ENCODE measurements at places on chromosomes 2 and 18.

GRCh38 chr2:204272089-204272488 lies 273.2 kb upstream of the PARD3B start:
- no peak for DNase-seq

- DNase-seq = no peak
These were observed 72.2 kb upstream of the CHRNA1 start for GRCh38 chr2:174836377-174836994.

- no peak for DNase-seq
These were observed 234.4 kb downstream of the LPIN1 start for GRCh38 chr2:11980809-11981208.

- DNase-seq = no peak
These were observed 287.4 kb downstream of the PRKCE start for GRCh38 chr2:45938649-45939511.

DNA sequence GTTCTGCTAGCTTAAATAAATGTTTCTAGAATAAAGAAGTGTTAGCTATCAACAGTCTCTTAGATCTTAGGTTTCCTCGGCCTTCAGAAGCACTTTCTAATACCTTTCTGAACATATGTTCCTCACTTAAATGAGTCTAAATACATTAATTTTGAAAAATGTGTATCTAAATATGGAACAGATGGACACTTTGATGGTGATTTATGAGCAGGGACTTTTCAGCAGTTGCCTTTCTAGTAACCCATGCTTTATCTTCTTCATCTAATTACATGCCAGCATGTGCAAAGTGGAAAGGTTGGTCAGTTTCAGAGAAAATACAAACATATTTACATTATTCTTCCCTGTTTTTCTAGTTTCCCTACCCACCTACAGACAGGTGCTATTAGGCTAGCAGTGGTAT lies 797.0 kb upstream of the CHAC2 start:
- no peak for DNase-seq

GRCh38 chr2:100814453-100814852 lies 5.5 kb upstream of the NPAS2 start:
- DNase-seq = no peak

DNA sequence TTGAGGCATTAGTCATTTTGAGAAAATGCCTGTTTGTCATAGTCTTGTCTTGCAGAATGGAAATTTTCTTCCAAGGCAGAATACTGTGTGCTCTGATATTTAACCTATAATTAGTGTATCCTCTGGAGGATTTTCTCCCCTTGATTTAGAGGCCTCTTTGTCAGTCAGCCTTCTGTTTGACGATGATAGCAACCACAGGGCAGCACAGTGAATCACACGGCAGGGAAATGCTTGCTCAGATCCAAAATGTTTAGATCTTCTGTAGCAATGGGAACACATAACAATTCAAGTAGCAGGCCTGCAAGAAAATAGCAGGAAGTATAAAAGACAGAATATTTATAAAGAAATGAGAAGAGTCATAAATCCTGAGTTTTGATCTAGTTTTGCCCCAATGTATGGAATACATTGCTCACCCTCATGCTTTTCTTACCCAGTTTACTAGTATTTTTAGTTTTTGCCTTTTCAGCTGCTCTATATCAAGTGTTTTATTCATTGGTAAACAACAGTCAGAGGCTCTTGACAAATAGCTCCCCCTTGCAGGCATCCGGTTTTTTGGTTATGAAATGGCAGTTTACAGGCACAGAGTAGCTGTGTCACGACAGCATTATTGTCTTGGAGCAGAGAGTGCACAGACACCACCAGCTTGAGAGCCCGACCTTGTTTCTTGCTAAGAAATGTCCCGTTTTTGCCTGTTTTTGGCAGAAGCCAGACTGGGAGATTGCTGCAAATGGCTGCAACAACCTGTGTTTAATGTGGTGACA lies 185.1 kb downstream of the MYO3B start:
- no peak for DNase-seq

- DNase-seq = no peak
These were observed 216.9 kb upstream of the FSHR start for GRCh38 chr2:49371128-49371701.

DNA sequence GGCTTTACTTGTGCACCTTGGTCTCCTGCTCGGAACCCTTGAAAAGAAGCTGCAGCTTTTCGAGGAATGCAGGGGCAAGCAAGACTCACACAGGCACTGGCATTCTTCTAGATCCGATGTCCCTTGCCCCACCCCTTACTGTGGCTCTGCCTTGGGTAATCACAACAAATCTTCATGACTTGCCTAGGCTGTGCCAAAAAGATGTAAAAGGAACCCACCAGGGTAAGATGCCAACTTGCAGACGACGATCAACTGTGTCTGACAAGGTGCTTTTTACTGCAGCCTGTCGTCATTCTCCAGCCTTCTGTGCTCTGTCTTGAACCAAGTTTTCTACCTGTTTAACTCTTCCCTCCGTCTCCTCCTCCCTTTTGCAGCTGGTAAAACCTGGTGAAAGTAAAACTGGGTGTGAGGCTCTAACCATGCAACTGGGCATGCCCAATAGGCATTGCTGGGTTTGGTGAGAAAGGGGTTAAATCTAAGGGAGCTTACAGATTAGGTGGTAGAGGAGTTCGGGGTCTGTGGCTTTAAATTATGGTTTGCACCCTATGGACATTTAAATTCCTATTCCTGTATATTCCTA lies 909 bp upstream of the NRXN1 start:
- DNase-seq = no peak

Measured in activated CD4-positive, alpha-beta T cell treated with anti-CD3 and anti-CD28 coated beads, Interleukin-2, amount 50 U/mL, for 24 hours (primary cell).